ENCODE measurements at places on chromosomes 12 and 14.

DNA sequence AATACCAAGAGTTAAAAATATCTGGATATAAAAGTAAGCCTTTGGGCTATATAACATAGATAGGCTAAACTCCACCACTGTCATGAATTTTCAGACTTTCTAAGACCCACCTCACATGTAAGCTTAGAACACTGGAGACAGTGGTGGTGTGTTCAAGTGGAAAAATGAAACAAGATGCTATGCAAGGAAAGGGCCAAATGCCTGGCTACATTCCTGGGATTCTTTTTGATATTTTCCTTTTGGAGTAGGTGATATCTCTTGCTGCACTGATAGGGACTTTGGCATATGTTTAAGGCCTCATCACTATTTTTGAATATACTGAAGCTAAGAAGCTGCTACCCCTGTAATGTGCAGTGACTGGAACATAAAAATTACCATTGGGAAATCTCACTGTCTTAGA lies 341.3 kb downstream of the SLC16A7 start:
- DNase-seq: no peak

GRCh38 chr14:64835431-64835830 lies 44.3 kb downstream of the SPTB start:
- no peak for DNase-seq

- DNase-seq: no peak
Observed at GRCh38 chr12:115320451-115320850, 636.5 kb upstream of the TBX3 start.

- DNase-seq: no peak
Observed at GRCh38 chr12:54006559-54007220, 2.1 kb upstream of the HOXC8 start.

- no peak for DNase-seq
Observed at GRCh38 chr14:49733836-49734235, 34.1 kb upstream of the KLHDC2 start.

DNA sequence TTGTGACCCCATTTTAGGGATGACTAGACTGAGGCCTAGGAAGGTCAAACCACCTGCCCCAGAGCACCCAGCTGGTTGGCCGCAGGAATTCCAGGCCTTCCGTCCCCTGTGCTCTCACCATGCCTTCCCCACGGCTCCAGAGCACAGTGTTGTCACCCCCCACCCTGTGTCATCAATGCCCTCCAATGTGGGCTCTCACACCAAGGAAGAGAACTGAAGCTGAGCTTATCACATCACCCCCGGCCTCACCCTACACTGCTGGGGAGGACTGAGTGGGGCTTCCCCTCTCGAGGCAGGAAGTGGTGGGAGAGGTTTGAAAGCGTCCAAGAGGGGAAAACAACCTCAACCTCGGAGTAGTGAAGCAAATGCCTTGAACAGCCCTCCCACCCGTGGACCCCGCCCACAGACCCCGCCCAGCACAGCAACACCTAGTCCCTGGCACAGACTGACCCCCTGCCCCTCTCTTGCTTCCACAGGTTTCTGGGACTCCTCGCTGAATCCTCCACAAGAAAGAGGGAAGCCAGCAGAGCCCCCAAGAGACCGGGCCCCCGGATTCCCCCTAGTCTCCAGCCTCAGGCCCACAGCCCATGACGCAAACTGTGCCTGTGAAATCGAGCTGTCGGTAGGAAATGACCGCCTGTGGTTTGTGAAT lies 97.2 kb downstream of the LGMN start:
- peak; percentile 66 for DNase-seq

- no peak for DNase-seq
Observed at GRCh38 chr12:75483431-75483830, 2.9 kb downstream of the GLIPR1 start.

GRCh38 chr12:46609273-46609623 lies 216.5 kb downstream of the SLC38A4 start:
- no peak for DNase-seq

DNA sequence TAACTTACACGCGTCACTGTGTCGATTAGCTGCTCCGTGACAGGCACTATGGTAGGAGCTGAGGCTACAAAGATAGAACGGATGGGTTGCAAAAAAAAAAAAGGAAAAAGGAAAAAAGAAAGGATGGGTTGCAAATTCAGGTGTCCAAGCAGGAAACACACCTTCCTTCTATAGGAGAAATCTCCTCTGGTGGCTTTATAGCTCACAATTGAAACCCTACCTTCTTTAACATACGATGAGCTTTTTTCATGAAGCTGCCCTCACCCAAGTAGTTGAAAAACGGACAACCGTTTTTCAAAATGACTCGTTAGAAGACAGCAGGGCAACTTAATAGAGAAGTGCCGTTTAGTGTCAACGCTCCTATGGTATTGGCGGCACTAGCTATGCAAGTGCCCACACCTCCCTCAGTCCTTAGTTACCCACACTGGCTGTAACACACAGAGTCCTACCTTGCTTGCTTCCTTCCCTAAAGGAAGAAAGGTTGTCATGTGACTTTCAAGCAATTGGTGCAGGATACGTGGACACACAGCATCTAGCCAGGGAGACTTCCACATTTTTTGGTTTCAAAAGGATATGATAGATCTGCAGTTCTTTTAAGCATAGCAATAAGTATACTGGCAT lies 682 bp upstream of the TRIP11 start:
- DNase-seq: no peak

DNA sequence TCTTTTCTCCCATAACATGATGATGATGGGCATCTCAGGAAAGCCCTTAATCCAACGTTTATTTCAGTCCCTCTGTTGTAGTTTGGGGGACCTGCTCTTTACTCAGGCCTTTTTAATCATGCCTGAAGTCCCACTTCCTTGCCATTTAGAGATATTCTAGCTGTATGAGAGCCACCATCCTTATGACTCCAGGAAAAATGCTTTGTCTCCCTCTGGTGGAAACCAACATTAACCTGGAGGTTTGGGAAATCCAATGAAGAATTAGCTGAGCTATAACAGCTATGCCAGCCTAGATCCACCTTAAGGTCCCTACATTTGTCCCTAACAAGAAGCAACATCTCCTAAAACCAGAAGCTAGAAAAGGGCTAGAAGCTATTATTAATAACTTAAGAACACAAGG lies 1399.1 kb downstream of the LRFN5 start:
- DNase-seq: no peak

GRCh38 chr12:95411466-95411865 lies 62.5 kb upstream of the METAP2 start:
- no peak for DNase-seq

DNA sequence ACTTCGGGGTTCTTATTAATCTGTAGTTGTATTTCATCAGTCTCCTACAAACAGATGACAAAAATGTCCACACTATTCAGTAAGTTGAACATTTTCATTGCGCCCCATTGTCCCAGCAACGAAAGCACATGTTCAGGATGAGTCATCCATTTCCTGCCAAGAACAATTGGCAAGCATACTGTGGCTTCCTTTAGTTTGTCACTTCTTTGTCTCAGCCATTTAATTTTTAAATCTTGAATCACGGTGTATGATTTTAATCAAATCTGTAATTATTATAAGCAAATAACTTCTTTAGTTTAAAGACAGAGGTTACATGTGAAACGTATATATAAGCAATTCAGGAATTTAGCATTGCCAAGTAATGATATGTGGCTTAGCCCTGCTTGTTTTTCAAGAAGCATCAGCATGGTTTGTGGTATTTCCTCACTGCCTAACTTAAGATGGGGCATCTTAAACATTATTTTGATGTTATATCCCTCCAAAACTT lies 211.3 kb upstream of the KRR1 start:
- DNase-seq: peak; percentile 1

DNA sequence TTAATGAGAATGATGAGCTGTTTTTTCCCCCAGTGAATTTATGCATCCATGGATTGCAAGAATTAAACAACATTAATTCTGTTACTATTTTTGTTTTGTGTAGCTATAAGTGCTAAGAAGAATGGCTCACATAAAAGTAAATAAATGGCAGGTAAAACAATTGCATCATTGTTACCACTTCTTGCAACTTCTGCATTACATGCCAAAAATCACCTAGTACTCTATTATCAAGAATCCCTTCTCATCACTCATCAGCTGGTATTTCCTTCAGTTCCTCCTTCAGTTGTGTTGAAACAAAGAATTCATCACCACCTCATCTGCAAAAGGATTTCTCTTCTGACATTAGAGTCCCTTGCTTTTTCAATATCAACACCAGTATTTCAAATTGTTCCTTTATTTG lies 773 bp downstream of the A2M start:
- DNase-seq: no peak

DNA sequence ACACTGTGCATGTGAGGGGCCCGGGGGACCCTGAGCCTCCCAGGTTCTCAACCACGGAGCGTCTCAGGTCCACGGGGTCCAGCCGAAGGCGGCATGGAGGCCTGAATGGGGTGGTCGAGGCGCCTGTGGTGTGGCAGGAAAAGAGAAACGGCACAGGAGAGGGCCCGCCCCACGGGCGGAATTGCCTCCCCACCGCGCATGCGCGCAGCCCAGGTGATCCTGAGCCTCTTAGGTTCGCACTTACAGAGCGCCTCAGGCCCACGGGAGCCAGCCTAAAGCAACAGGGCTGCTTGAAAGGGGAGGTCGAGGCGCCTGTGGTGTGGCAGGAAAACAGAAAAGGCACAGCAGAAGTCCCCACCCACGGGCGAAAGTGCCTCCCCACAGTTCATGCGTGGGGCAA lies 311.0 kb downstream of the ALG10 start:
- no peak for DNase-seq

DNA sequence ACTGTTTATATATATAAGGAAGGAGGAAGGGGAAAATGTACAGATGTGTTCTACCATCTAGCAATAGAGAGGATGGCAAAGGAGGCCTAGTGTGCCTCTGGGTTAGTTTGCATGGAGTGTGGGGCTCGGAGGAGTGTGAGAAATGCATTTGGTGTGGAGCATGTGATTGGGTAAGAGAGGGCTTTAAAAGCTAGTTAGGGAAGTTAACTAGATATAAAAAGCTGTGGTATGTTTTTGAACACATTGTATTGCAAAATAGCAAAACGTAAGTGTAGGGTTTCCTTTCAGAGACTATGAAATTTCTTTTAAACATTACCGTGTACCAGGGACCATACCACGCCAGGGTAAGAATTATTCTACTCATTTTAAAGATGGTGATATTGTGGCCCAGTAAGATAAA lies 53.3 kb upstream of the STXBP6 start:
- no peak for DNase-seq

DNA sequence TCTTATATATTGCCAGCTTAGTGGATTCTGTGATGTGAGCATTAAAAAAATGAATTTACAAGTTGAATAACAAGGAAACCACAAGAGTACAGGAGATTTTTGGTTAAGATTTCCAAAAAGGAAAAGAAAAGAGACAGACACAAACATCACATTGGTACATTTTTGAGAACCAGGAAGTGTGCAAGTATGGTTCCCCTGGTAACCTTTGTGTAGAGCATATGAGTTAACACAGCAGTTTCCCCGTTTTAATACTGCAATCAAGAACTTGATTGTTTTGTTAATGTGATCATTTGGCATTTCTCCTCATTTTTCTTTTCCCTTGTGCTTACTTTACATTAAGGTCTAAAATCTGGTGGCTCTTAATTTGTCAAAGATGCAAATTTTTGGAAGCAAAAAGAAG lies 490.4 kb upstream of the ATP2B1 start:
- DNase-seq: no peak

DNA sequence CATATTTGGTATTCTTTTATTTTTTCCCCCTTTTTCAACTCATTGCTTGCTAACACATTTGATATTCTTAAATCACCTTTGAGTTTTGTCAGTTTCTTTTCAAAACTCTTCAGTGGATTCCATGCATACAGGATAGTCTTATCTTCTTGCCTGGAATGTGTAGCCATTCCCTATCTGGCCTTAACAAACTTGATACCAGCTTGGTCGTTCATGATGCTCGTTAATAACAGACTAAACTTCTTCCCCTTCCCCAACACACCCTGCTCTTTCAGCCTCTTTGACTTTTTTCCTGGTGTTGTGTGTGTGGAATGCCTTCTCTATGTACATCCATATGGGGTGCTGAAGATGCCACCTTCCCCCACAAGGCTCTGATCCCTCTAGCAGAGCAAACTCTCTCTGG lies 17.7 kb upstream of the CALM1 start:
- DNase-seq: no peak

- no peak for DNase-seq
Observed at GRCh38 chr12:81147292-81147919, 69.5 kb downstream of the ACSS3 start.

DNA sequence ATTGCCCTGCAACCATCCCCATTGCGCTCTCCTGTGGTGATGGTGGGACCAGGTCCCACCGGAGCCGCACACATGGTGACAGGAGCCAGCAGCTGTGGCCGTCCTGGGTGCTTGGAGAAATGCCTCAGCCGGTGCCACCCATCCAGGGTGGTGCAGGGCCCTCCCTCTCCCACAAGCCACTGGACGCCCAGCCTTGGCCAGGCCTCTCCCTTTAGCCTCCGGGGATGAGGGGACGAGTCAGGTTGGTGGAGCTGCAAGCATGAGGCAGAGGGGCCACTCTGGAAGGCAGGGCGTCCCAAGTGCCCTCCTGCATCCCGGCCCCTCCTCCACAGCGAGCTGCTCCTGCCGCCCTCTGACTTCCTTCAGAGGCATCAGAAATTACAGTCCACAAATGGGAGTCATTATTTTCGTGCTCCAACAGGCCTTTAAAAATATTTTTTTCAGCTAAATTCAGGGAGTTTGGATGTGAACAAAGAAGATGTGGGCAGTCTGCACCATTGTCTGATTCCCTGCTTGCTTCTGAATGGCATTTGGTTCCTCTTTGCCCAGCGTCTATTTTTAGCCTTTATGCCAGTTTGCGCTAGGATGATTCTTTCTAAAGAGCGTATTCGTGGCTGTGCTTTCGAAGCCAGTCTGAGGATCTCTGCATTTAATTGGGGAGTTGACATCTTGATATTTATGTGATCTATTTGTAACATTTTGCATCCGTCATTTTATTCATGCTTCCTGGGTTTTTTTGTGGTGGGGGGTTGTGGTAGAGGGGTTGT lies 189.4 kb downstream of the ADGRD1 start:
- DNase-seq: no peak

GRCh38 chr12:15435597-15435996 lies 113.3 kb downstream of the PTPRO start:
- DNase-seq: no peak

DNA sequence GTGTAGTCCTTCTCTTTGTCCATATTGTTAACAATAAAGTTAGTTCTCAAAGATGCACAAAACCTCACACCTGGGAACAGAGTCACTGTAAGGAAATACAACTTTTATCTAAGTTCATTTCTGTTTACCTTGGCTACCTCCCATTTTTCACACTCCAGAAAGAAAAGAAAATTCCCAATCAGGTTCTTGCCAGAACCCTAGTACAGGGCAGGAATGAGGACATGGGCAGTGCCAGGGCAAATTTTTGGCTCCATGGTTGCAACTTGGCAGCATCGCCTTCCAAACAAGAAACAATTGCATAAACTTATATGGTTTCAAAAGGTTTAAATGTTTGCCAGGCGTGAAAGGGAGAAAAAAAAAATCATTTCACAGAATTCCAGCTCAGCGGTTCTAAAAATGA lies 296.3 kb upstream of the PRKD1 start:
- no peak for DNase-seq

- DNase-seq: no peak
Observed at GRCh38 chr12:20443792-20444191, 75.5 kb downstream of the PDE3A start.
